ENCODE measurements at places on chromosomes 12 and 14.

DNA sequence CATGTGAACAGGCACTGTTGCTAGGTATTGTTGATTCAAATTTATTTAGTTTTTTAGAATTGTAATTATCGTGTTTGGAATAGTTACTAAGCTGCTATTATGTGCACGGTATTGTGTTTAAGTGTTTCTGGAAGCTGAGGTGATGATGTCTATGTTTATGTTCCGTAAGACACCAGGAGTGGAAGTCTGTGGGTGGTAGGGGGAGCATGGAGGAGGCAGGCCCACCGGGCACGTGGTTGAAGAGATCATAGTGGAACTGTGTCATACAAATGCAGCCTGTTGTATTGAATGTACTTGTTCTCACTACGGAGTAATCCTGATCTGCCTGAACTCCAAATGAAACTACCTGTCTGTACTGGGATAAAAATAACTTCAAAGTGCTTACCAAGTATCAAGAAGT is 36.1 kb upstream of the STXBP6 start:
- DNase-seq: no peak

GRCh38 chr14:31410048-31410650 is 10.2 kb downstream of the HEATR5A start:
- DNase-seq: no peak

DNA sequence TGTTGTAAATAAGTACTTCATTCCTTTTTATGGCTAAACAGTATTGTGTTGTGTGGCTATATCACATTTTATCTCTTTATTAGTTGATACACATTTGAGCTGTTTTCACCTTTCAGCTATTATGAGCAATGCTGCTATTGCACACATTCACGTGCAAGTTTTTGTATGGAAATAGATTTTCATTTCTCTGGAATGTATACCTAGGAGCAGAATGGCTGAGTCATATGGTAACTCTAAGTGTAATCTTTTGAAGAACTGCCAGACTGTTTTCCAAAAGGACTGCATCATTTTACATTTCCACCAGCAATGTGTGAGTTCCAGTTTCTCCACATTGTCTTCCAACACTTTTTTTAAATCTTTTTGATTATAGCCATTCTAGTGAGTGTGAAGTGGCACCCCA is 134.0 kb downstream of the SRGAP1 start:
- DNase-seq: no peak

DNA sequence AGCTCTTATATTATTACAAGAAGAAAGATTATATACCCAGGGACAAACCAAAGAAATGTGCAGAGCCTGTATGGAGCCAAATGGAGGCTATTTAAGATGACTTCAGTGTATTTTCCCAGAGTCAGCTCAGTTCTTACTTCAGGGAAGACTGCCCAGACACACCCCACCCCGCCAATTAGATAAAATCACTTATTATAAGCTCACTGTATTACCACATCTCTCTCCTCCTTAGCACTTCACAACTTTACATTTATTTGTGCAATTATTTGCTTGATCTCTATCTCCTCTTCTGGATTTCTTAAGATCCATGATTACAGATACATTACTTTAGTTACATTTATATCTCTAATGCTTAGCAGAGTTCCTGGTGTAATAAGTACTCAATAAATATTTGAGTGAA is 24.7 kb upstream of the WDR89 start:
- DNase-seq: no peak

DNA sequence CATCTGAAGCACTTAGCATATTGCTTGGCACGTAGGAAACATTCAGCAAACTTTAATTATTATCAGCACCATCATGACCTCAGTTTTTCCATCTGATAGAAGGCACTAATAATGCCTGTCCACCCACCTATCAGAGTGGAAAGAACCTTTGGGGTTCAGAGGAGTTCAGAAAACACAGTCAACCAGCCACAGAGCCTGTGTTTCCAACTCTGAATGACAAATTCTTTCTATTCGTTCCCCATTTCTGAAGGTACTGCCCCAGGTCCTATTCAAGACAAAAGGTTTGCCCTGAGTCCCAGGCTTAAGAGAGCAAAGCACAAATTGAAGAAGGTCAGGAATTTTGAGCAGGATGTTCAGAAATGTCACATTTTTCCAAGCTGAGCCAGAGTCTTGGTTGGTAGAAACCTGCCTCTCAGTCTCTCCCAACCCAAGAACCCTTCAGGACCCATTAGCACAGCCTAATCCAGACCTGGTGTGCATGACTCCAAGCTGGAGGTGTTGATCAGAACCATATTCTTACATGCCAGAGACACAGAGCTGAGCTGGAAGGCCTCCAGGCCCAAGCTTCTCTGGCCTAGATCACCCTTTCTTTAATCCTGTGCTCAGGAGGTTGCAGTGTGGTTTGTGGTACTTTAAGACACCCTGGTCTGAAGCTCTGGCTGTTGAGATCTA is 114.4 kb downstream of the TBX5 start:
- DNase-seq: no peak

- no peak for DNase-seq
Observed at GRCh38 chr14:73466861-73467260, 8.5 kb upstream of the NUMB start.

DNA sequence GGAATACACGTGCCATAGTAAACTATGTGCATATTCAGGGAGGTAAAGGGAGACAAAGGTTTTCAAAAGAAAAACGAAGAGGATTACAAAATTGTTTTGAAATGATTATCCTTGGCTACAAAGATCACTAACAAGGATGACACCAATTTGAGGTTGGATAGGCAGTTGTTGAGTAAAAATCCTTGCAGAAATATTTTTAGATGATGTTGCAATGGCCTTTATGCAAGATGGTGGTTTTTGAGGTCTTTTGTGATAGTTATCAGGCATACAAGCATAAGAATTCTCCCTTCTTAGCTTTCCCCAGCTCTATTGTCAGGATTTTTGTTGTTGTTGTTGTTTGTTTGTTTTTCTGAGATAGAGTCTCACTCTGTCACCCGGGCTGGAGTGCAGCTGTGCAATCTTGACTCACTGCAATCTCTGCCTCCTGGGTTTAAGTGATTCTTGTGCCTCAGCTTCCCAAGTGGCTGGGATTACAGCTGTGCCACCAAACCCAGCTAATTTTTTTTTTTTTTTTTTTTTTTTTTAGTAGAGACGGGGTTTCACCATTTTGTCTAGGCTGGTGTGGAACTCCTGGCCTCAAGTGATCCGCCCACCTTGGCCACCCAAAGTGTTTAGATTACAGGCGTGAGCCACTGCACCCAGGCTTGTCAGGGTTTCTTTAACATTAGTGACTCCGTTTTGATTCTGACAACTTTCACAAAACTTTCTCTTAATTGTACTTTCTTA is 7.8 kb downstream of the RNASE1 start:
- no peak for DNase-seq

DNA sequence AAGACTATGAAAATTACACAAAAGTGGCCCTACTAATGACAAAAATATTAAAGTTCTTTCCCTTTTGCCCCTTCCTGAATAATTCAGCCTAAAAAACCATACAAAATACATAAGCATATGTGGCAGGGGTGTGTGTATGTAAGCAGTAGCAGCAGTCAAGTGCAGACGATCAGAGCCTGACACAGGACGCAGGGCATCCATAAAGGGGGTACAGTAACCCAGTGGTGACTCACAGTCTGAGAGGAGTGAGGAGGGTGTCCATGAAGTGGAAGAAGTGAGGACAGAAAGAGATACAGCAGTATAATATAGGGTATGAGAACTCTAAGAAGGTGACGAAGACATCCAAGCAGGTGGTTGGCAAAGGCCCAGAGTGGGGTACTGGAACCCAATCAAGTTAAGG is 56.7 kb downstream of the RALGAPA1 start:
- no peak for DNase-seq

- no peak for DNase-seq
Observed at GRCh38 chr14:101031721-101032120, 128.2 kb upstream of the RTL1 start.

GRCh38 chr12:50609292-50609874 is 104.6 kb downstream of the DIP2B start:
- DNase-seq: no peak

GRCh38 chr14:94394025-94394493 is 5.7 kb upstream of the SERPINA1 start:
- no peak for DNase-seq

- DNase-seq: no peak
Observed at GRCh38 chr12:124172636-124173035, 122.3 kb upstream of the RFLNA start.

DNA sequence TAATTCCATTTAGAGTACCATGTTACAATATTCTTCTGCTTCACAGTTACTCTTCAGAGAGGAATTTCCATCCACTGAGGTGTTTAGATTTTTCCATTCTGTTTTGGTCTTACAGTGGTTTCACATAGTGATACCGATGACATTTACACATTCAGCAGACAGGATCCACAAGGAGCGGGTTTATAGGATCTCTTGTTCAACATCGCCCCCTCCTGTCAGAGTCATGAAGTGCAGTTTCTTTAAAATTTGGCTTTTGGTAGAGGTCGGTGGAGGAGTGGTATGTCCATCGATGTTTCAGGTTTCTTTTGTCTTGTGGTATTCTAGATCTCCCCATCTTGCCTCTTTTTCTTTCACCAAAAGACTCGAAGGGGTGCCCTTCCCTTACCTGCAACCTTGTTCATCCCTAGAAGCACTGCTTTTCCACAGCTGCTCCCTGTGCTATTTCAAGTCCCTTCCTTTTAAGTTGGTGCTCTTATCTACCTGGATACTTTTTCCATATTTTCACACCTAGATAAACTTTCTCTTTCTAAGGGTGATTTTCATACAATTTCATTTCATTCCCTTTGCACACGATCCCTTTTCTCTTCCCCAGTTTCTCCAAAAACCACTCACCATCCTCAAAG is 181.3 kb downstream of the ITPR2 start:
- DNase-seq: no peak

GRCh38 chr14:64293976-64294671 is at the start of gene ESR2:
Gene ESR2 (minus strand): TSS chr14:64294371. CDS start chr14:64282985, 11,386 bp downstream.
- DNase-seq: no peak

GRCh38 chr14:34833549-34834523 is 41.3 kb downstream of the BAZ1A start:
- no peak for DNase-seq

DNA sequence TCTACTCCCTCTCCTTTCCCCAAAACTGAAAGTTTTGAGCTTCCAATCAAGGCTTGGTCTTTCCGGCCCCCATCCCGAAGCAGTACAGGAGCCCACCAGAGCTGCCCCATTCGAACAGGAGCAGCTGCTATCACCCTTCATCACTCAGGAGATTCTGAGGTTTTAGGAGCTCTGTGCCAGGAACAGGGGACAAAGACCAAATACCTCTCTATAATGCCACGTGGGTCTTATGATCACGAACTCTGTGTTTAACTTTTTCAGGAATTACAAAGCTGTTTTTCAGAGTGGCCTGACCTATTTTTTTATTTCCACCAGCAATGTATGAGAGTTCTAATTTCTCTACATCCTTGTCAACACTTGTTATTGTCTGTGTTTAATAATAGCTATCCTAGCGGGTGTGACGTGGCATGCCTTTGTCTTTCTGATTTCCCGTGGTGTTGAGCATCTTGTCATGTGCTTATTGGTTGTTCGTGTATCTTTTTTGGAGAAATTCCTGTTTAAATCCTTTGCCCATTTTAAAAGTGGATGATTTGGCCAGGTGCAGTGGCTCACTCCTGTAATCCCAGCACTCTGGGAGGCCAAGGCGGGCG is 21.7 kb downstream of the COA8 start:
- no peak for DNase-seq

DNA sequence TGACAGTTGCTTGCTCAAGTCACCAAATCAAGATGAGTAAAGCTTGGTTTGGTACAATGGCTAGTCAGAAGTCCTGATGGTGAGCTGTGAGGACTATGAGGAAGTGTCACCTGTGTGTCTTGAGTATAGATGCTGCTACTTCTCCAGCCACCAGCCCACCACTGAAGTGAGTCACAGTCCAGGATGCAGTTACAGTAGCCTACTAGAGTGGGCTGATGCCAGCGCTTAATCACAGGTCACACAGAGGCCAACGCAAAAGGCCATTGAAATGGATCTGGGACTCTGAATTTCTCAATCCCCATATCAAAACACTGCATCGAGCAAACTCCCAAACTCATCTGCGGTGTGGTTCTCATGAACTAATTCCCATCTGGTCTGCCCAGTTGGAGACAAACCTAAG is 223.1 kb downstream of the ANO6 start:
- DNase-seq: no peak

GRCh38 chr12:65189028-65189718 is 19.8 kb downstream of the LEMD3 start:
- no peak for DNase-seq

DNA sequence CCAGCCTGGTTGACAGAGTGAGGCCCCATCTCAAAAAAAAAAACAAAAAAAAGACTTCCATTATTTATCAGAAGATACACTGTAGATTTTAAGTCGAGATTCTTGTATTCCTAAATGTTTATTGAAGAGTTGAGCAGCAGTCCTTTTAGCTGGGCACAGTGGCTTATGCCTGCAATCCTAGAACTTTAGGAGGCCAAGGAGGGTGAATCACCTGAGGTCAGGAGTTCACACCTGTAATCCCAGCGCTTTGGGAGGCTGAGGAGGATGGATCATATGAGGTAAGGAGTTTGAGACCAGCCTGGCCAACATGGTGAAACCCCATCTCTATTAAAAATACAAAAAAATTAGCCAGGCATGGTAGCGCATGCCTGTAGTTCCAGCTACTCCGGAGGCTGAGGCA is 57.6 kb downstream of the HEATR5A start:
- DNase-seq: no peak

DNA sequence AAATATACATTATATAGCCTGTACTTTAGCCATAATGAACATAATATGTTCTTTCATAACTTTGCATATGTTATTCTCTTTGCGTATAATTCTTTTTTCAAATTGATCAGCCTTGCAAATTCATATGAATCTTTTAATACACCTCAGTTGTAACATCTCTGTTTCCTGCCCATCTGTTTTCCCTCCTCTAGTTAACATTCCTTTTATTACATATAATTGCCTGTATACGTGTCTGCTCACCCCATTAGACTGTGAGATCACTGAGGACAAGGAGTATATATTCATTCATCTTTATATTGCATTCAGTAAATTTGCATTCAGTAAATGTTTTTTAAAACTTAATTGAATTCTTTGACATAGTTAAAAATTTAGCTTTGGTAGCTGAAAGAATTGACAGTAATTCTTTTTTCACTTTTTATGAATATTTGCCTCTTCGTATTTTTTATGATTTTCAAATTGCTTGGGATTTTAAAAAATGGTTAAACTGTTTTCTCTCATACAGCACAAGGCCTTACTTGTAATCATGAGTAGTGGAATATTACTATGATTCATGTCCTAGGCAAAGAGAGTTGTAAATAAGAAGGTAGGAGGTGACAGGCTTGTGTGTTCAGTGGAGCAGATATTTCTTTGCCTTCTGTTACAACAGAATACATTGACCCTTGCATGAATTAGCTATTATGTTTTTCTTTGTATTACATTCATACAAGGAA is 32.8 kb upstream of the KLHL42 start:
- no peak for DNase-seq

- no peak for DNase-seq
Observed at GRCh38 chr12:18861287-18861858, 123.5 kb downstream of the CAPZA3 start.

DNA sequence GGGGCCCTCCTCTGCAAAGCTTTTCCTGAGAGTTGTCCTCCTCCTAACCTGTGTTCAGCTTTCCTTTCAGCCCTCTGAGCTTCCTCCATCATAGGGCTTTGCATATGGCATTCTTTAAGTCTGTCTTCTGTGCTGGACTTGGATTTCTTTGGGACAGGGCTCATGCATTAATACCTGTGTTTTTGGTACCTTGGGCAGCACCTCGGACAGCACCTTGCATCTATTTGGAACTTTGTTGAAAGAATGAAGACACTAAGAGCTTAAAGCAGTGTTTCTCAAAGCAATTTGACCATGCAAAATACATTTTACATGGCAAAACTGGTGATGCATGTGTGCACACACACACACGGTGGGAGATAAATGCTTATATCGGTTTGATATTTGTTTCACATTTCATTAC is 115.0 kb upstream of the SRRM4 start:
- no peak for DNase-seq
